Nephron progenitor cell (in vitro differentiated cells): ENCODE measurements at places on chromosomes 4 and X.

- H3K27me3 ChIP-seq: peaks cover 3% of the 10 kb centered on the region
- H3K27ac ChIP-seq: no peak overlapping the region
- H3K36me3 ChIP-seq: no peaks in the 10 kb centered on the region
- H3K4me3 ChIP-seq: no peak overlapping the region
- peaks cover 4% of the 10 kb centered on the region for H3K4me1 ChIP-seq
These were observed 111.2 kb upstream of the GRXCR1 start for GRCh38 chr4:42781315-42781714.

DNA sequence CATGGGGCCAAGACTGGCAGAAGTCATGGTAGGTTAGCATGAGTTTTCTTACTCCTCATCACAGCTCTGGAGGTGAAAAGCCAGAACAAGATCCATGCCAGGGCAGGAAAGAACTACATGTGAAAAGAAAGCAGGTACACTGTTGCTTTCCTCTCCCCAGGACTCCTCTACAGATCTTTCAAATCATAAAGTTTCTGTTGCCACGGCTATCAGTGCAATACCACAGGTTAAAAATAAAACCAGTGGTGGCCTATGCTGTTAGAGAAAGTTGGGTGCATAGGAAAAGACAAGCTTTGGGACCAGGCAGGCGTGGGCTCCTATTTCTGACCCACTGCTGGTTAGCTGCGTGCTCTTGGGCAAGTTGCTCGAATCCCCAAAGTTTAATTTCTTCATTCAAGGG is 81.4 kb downstream of the SH3RF1 start:
- H3K4me1 ChIP-seq: peaks cover 26% of the 10 kb centered on the region
- no peak overlapping the region for H3K27ac ChIP-seq
- no peaks in the 10 kb centered on the region for H3K27me3 ChIP-seq
- DNase-seq: no peak

GRCh38 chr4:83408908-83409307 is 46.7 kb downstream of the HELQ start:
- H3K27me3 ChIP-seq: peaks cover 2% of the 10 kb centered on the region
- peaks cover 9% of the 10 kb centered on the region for H3K4me1 ChIP-seq
- no peak for DNase-seq
- no peak overlapping the region for H3K4me3 ChIP-seq

- no peak for DNase-seq
- H3K27me3 ChIP-seq: no peaks in the 10 kb centered on the region
- no peaks in the 10 kb centered on the region for H3K4me1 ChIP-seq
- H3K27ac ChIP-seq: no peak overlapping the region
- H3K4me3 ChIP-seq: no peak overlapping the region
These were observed 302.4 kb downstream of the TEX13A start for GRCh38 chrX:104918122-104918521.

DNA sequence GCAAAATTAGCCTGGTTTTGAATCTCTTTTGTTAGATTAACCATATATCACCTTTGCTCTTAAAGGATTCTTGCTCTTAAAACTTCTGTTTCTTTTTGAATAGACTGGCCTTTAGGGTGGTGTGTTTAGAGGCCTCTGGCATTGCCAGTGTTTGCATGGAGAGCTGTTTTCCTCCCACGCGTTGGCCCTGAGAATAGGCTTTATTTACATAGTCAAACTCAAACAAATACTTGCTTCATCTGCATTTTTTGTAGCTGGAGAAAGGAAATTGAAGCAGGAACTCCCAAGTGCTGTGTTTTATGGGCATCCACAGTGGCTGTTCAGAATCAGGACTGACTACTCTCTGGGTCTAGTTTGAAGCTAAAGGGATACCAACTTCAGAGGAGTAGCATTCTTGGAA is 2.7 kb downstream of the SHROOM2 start:
- H3K27ac ChIP-seq: no peak overlapping the region
- no peak for DNase-seq
- no peaks in the 10 kb centered on the region for H3K36me3 ChIP-seq
- H3K4me1 ChIP-seq: peaks cover 37% of the 10 kb centered on the region

DNA sequence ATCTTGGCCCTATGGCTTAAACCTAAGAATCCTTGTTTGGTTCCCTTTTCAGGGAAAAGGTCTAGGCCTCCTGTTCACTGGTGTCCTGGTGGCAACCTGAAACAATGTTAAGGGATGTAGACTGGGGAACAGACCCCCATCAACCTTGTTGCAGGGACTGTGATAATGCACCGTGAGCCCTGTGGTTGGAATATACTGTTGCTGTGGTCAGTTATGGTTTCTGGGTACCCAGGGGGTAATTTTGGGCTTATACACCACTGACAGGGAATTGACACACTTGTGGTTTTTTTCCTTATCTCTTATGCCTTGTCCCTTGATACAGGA is 64.0 kb upstream of the WDR1 start:
- no peak overlapping the region for H3K4me3 ChIP-seq
- H3K27me3 ChIP-seq: peaks cover 26% of the 10 kb centered on the region
- DNase-seq: no peak
- no peaks in the 10 kb centered on the region for H3K36me3 ChIP-seq

DNA sequence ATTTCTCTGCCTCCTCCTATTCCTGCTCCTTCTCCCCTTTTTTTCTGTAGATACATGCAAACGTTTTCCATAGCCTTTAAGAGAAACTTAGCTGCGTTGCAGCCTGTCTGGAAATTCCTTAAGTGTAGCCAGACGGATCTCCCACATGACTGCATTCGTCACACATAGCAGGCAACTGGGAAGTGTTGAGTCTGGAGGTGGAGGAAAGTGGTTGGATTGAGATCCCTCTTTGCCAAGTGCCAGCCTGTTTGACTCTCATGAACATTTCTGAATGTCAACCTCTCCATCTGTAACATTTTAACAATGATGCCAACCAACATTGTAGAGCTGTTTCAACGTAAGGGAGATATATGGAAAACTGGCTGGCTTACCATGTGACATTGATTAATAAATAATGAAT is 45.1 kb upstream of the FAM9A start:
- H3K4me3 ChIP-seq: no peak overlapping the region
- peaks cover 12% of the 10 kb centered on the region for H3K4me1 ChIP-seq
- peak; percentile 1 for DNase-seq
- no peaks in the 10 kb centered on the region for H3K36me3 ChIP-seq
- peaks cover 4% of the 10 kb centered on the region for H3K27me3 ChIP-seq

DNA sequence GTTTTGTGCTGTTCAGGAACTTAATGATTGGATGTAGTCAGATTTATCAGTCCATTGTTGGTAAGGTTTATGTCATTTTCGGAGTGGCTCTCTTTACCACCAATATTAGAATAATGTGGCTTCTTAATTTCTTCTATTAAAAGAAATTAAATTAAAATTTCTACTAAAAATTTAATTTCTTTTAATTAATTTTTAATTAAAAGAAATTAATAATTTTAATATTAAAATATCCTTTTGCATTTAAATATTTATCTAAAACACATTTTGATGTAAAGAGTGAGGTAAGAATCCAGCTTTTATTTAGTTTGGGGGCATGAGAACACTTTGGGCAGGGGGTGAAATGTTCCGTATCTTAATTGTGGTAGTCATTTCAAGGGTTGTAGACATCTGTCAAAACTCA is 15.7 kb upstream of the UFSP2 start:
- H3K27ac ChIP-seq: no peak overlapping the region
- no peak overlapping the region for H3K4me3 ChIP-seq
- H3K4me1 ChIP-seq: no peaks in the 10 kb centered on the region
- H3K27me3 ChIP-seq: peaks cover 2% of the 10 kb centered on the region
- H3K36me3 ChIP-seq: no peaks in the 10 kb centered on the region

DNA sequence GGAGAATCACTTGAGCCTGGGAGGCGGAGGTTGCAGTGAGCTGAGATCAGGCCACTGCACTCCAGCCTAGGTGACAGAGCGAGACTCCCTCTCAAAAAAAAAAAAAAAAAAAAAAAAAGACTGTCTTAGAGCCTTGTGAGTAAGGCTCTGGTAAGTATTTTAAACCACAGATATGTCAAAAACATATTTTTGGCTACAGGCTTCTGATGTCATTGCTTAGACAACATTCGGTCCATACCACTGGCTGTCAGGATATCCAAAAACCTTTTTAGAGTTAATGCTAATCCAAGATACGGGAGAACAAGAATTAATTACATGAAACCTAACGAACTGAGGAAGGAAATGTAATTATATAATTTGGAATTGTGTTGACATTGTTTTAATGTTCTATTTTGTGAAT is 999.5 kb upstream of the PABPC4L start:
- H3K27me3 ChIP-seq: no peaks in the 10 kb centered on the region
- H3K4me3 ChIP-seq: no peak overlapping the region
- no peaks in the 10 kb centered on the region for H3K36me3 ChIP-seq
- no peak overlapping the region for H3K27ac ChIP-seq
- peaks cover 27% of the 10 kb centered on the region for H3K4me1 ChIP-seq

- DNase-seq: no peak
- no peaks in the 10 kb centered on the region for H3K4me1 ChIP-seq
- H3K4me3 ChIP-seq: no peak overlapping the region
- H3K27ac ChIP-seq: no peak overlapping the region
- H3K27me3 ChIP-seq: peaks cover 3% of the 10 kb centered on the region
These were observed 43.1 kb upstream of the AFF2 start for GRCh38 chrX:148457279-148457678.

GRCh38 chr4:138223231-138223910 is 18.8 kb downstream of the SLC7A11 start:
- no peaks in the 10 kb centered on the region for H3K36me3 ChIP-seq
- no peak overlapping the region for H3K27ac ChIP-seq
- H3K4me3 ChIP-seq: no peak overlapping the region
- DNase-seq: no peak
- H3K4me1 ChIP-seq: peaks cover 10% of the 10 kb centered on the region
